ENCODE measurements at places on chromosomes 12 and 14.
A peak's percentile ranks its signal among the peaks of the same experiment; 100 is the strongest.

DNA sequence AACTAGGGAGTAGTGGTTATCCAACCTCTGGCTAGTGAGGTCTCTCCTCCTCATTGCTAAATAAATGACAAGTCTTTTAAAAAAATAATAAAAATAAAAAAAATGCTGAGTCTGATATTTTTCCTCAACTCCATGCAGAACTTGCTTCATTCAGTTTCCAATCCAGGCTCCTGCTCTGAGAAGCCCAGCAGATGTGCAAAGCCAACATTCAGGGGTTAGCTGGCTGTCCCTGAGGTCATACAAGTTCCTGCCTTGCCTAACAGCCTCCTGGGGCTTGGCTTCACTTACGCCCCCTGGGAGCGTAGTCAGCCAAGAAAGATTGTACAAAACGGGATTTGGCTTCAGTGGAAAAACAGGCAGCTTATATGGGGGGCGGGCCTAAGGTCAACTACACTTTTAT is 23.3 kb downstream of the RTRAF start:
- no peak for DNase-seq

- DNase-seq = no peak
These were observed 83.3 kb downstream of the PUS7L start for GRCh38 chr12:43675048-43675904.

- no peak for DNase-seq
These were observed 67.2 kb downstream of the WDR20 start for GRCh38 chr14:102206918-102207317.

DNA sequence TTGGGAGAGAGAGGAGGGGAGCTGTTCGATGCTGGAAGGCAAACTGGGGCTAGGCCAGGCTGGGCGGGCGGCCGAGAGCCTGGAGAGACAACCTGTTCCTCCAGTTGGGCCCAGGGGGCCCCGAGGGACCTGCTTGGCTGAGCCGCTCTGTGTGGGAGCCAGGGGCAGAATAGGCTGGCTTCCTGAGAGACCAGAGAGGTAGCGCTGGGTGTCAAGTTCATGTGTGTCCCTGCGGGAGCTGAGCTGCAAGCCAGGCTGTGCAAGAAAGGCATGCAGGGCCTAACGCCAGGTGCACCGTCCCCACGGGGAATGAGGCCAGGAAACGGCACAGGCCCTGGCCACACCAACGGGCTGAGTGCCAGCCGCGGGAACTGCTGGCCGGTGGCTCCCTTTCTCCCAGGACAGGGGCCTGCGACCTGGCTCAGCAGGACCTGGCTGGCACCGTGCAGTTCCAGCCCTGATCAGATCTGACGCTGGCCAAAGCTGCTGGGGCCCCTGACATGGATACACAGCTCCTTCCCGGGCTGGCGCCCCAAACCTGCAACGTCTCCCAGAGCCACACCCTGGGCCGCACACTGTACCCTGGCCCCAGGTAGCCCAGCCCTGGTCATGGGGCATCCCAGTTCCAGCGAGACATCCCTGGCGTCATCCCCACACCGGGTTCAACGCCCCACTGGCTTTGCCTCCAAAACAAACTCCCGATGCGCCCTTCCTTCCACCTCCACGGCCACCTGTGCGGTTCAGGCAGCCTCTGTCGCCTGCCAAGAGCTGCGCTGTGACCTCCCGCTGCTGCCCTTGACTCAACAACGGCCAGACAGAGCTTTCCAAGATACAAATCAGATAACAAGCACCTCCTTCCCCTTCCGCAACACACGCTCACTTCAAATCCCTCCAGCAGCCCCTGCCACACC is 65.0 kb downstream of the RFLNA start:
- no peak for DNase-seq

DNA sequence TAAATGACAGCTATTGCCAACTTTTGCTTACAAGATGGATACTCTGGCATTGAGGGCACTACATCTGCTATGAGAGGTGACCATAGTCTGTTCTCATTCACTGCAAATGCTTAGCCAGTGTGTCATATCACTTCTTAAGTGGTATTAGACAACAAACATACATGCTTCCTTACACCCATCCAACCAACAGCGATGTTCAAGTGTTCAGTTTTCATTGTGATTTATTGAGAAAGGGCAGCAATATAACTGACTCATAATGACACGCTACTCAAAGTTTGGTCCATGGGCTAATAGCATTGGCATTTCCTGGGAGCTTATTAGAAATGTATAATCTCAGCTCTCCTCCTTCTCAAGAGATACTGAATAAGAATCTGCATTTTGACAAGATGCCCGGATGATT is 181.7 kb downstream of the NPAS3 start:
- DNase-seq = no peak

GRCh38 chr12:30694412-30695198 is 1.1 kb downstream of the IPO8 start:
- peak; percentile 54 for DNase-seq

DNA sequence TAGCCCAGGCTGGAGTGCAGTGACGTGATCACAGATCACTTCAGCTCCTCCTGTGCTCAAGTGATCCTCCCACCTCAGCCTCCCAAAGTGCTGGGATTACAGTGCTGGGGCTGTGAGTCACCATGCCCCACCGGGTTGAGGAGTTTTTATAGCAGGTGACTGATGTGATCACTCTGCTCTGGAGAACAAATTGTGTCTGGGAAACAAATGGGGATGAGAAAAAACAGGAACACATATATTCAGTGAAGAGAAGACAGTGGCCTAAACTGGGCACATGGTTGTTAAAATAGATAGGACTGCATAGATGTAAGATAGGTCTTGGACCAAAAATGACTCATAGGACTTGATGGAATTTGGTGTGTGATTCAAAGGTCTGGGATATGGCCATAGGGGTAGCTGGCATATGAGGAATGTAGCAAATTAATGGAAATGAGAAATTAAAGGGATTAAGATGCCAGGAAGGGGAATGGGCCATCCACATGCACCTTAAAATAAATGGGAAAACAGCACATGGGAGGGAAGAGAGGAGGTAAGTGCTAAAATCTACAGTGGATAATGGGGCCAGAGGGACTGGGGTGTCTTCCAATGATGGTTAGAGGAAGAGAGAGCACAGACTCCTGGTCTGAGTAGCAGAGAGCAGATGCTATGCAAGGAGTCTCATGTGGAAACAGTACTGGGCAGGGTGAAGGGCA is 11.2 kb downstream of the BCAT1 start:
- no peak for DNase-seq

Measured in NCI-H1930 (cell line).